Neuronal stem cell (in vitro differentiated cells): ENCODE measurements at places on chromosomes 4 and X.

GRCh38 chrX:21946925-21947641 is 6.6 kb downstream of the SMS start:
- H3K27me3 ChIP-seq: no peaks in the 10 kb centered on the region
- H3K4me1 ChIP-seq: peaks cover 6% of the 10 kb centered on the region
- peak overlapping the region; percentile 68 for H3K27ac ChIP-seq
- H3K4me3 ChIP-seq: no peak overlapping the region
- peaks cover 35% of the 10 kb centered on the region for H3K36me3 ChIP-seq

DNA sequence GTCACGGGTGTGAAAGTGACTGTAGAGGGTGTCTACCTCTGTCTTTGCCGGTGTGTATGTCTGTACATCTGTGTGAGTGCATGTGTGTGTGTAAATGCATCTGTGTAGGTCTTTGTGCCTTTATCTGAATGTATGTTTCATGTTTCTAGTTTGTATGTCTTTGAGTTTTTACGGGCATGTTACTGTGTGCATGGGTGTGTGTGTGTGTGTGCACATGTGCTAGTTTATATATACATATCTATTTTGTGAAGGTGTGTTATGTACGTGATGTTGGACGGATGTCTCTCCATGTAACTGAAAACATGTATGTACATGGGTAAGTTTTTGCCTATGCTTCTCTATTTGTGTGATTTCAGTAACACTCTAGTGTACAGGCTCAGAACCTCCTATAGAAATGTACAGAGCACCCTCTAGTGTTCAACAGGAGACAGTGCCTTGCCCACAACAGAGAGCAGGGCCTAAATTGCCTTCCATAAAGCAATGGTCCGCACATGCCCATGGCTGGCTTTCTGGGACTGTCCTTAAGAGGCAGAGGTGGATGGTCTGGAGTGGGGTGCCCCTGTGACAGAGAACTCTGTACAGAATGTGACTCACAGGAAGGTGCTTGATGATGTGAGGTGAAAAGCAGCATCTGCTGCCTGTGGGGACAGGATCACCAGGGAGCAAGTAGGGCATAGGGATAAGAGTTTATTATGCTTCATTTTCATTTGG is 343.5 kb downstream of the RAPGEF2 start:
- DNase-seq: peak; percentile 53
- no peak overlapping the region for H3K27ac ChIP-seq
- no peaks in the 10 kb centered on the region for H3K36me3 ChIP-seq
- H3K4me1 ChIP-seq: no peaks in the 10 kb centered on the region
- no peaks in the 10 kb centered on the region for H3K27me3 ChIP-seq
- H3K4me3 ChIP-seq: no peak overlapping the region

GRCh38 chr4:23720556-23720955 is 169.3 kb downstream of the PPARGC1A start:
- no peaks in the 10 kb centered on the region for H3K36me3 ChIP-seq
- no peak for DNase-seq
- H3K27ac ChIP-seq: no peak overlapping the region
- no peaks in the 10 kb centered on the region for H3K4me1 ChIP-seq
- no peak overlapping the region for H3K4me3 ChIP-seq

- no peaks in the 10 kb centered on the region for H3K27me3 ChIP-seq
- no peak for DNase-seq
- no peak overlapping the region for H3K4me3 ChIP-seq
- no peak overlapping the region for H3K27ac ChIP-seq
- no peaks in the 10 kb centered on the region for H3K36me3 ChIP-seq
- H3K4me1 ChIP-seq: no peaks in the 10 kb centered on the region
Measured at GRCh38 chrX:44621078-44621477, 78.4 kb upstream of the FUNDC1 start.

DNA sequence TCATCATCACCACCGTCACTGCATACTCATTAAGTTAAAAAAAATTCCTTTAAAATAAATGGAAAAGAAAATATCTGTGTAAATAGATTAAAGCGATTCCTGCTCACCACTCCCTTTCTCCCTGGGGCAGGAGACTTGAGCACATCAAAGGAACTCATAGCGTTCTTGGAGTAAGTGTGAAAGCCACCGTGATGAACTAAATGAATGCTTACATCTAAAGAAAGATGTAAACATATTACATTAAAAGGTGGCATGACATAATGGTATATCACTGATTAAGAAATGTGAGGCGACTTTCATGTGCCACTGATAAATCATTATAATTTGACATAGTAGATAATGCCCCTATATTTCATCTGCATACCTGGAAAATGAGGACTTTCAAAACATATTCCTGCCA is 92.0 kb downstream of the SNCA start:
- DNase-seq: no peak
- no peaks in the 10 kb centered on the region for H3K27me3 ChIP-seq
- no peak overlapping the region for H3K27ac ChIP-seq
- no peaks in the 10 kb centered on the region for H3K4me1 ChIP-seq
- no peak overlapping the region for H3K4me3 ChIP-seq
